ENCODE measurements at places on chromosomes 7 and 10.

- H3K4me3 ChIP-seq: no peak overlapping the region
- no peaks in the 10 kb centered on the region for H3K27me3 ChIP-seq
- DNase-seq: no peak
- no peaks in the 10 kb centered on the region for H3K4me1 ChIP-seq
These were observed 23.0 kb downstream of the GHRHR start for GRCh38 chr7:30986738-30987137.

DNA sequence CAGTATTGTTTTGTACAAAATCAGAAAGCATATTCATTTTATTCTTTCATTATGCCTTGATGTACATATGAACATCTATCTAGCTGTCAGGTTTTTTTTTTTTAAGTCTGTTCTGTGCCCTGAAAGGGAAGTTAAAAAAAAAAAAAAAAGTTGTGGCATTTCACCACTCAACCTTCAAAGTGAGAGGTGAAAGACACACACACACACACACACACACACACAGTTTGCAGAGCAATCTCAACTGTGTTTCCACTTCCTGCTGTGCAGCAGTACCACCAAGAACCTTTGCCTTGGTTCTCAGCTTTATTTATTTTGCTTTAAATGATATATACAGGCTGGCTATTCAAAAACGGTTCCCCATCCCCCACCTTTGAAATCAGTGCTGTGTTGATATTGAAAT lies 955.6 kb downstream of the GATA3 start:
- no peaks in the 10 kb centered on the region for H3K27me3 ChIP-seq
- no peak for DNase-seq
- no peaks in the 10 kb centered on the region for H3K4me1 ChIP-seq
- no peaks in the 10 kb centered on the region for H3K36me3 ChIP-seq
- no peak overlapping the region for H3K27ac ChIP-seq

DNA sequence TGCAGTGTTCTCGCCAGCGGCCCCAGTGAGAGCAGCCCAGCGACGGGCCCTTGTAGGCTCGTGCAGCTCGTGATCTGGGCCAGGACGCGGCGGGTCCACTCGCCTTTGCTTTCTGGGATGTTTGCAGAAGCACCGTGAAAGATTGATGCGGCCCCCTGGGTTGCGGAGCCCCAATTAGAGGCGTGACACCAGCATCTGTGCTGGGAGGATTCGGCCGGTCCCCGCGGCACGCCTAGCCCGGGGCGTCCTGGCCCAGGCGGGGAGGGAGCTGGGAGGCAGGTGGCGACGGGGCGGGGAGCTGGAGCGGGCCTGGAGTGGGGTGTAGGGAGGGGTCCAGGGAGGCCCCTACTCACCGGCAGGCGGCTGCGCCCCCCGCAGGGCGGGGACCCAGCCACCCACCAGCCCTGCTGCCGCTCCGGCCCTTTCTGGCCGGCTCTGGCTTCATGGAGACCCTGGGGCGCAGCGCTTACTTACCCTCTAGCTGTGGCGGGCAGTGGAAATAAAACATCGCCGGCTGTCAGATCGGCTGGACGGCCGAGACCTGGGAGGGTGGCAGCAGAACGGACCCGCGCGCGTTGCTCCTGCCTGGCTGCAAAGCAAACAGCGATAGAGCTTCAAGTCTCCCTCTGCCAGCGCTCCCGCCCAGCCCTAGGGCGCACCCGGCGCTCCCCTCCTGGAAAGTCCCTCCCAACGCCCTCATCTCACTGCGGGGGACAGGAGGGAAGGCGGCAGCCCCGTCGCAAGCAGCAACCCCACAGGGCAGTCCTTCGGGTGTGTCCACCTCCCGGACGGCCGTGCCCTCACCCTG lies 752 bp downstream of the DRGX start:
- H3K4me3 ChIP-seq: no peak overlapping the region
- H3K27ac ChIP-seq: no peak overlapping the region
- peaks cover 61% of the 10 kb centered on the region for H3K27me3 ChIP-seq
- DNase-seq: no peak
- no peaks in the 10 kb centered on the region for H3K4me1 ChIP-seq

- H3K4me3 ChIP-seq: no peak overlapping the region
- H3K4me1 ChIP-seq: no peaks in the 10 kb centered on the region
- no peak for DNase-seq
- H3K27ac ChIP-seq: no peak overlapping the region
These were observed 77.1 kb downstream of the MAP3K8 start for GRCh38 chr10:30510932-30511700.

DNA sequence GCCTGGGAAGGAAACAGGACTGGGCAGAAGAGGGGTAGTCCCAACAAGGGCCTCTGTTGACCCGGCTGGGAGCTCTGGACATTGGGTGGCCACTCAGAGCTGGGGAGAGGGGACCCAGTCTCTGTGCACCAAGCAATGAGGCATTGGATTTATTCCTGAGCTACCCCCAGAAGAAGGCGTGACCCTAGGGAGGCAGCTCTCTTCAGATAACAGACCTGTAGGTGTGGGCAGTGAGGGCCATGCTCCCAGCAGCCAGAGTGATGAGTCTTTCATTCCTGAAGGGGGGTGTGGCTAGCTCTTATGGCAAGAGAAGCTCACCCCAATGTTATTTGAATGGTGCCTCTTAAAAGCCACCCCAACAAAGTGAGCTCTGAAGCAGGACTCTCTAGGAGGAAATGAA lies 20.4 kb downstream of the TEX36 start:
- H3K27ac ChIP-seq: no peak overlapping the region
- H3K27me3 ChIP-seq: no peaks in the 10 kb centered on the region
- H3K4me1 ChIP-seq: no peaks in the 10 kb centered on the region
- no peak for DNase-seq
- no peaks in the 10 kb centered on the region for H3K36me3 ChIP-seq

DNA sequence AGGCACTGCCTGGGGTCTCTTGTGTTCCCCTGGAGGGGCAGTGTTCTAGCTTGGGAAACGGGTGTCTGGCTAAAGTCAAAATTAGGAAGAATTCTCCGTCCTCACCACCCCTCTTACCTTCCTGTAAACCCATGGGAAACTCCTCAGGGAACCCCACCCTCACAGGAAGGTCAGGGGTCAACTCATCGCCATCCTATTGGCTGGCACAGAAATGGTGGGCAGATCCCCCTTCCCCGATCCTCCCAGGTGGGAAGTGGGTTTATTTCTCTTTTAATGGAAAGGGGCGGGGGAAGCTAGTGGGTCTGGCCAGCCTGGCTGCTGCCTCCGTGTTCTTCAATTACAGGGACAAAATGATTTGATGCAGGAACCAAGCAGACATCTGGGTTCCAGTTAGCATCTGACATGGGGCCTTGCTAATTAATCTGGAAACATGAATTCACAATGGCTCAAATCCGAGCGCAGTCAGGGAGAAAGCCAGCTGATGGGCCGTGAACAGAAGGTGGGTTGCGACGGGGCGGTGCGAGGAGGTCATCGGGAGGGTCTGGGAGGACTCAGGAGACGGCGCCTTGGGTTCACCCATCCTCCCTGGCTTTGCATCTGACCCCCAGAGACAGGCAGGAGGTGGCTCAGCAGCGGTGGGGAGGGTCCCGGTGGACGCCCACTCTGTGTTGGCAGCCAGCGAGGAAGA lies 66.6 kb downstream of the SLIT1 start:
- H3K27me3 ChIP-seq: no peaks in the 10 kb centered on the region
- no peak for DNase-seq
- H3K27ac ChIP-seq: no peak overlapping the region
- no peaks in the 10 kb centered on the region for H3K4me1 ChIP-seq
- no peaks in the 10 kb centered on the region for H3K36me3 ChIP-seq
- no peak overlapping the region for H3K4me3 ChIP-seq

- H3K4me3 ChIP-seq: peak overlapping the region; percentile 88
- peak overlapping the region; percentile 100 for H3K27ac ChIP-seq
- peaks cover 8% of the 10 kb centered on the region for H3K4me1 ChIP-seq
These were observed 1.2 kb upstream of the MAP3K8 start for GRCh38 chr10:30432622-30433305.
